ENCODE measurements at places on chromosomes 11 and 22.

GRCh38 chr11:29017941-29018340 is 909.8 kb downstream of the METTL15 start:
- DNase-seq = no peak

DNA sequence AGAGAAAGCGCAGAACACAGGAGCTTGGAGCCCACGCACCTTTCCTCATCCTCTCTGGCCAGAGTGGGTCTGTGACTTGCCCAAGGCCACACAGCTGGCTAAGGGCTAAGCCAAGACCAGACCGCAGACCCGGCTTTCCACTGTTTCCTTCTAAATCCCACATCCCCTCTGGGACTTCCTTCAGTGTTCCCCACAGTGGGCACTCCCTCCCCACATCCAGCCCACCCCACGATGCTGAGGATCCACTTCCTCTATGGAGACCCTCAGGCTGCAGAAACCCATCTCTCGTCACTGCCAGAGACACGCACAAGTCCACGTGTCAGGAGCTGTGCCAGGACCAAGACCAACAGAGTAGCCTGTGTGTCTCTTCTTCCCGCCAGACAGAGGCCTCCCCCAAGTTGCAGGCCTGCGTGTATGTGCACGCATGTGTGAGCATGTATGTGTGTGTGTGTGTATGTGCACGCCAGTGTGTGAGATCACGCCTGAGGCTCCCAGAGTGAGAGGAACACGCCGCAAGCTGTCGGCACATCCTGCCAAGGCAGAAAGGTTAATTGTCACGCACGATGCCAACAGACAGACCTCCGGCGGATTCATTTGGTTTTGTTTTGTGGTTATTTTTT is 21.6 kb downstream of the PDGFB start:
- DNase-seq = no peak

DNA sequence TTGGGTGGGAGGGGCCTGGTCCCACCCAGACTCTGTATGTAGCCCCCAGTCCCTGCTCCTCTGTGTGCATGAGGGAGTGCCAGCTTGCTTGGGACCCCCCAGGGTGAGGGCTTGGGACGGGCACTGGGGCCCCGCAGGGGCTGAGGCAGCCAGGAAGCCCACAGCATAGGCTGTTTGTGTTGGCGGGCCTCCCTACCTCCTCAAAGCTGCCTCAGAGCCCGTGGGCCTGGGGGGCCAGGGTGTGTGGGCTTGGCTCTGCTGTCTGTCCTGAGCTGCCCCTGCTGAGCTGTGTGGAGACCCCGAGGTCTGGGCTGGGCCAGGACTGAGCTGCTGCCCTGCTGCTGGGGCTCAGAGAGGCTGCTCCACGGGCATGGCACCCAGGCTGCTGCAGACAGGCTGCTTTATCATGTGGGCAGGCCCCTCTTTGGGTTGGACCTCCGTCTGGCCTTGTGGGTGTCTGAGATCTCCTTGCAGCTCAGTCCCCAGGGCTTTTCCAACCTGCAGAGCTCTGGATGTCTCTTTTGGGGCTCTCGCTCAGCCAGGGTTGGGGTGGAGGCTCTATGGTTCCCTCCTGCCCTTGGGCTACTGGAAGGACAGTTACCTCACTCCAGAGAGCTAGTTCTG is 3.3 kb downstream of the TSPAN4 start:
- DNase-seq = no peak

GRCh38 chr11:8373519-8374432 is 110.1 kb upstream of the LMO1 start:
- no peak for DNase-seq

- DNase-seq = peak; percentile 61
Measured at GRCh38 chr11:91421641-91422040, 803.0 kb upstream of the FAT3 start.

GRCh38 chr11:20596205-20597153 is 2.9 kb upstream of the SLC6A5 start:
- DNase-seq = no peak

- no peak for DNase-seq
Measured at GRCh38 chr11:17762309-17762974, 27.9 kb downstream of the KCNC1 start.

GRCh38 chr22:27274770-27275449 is 526.6 kb downstream of the MN1 start:
- no peak for DNase-seq

GRCh38 chr11:67291481-67292381 is 2.6 kb downstream of the ANKRD13D start:
- DNase-seq = no peak

DNA sequence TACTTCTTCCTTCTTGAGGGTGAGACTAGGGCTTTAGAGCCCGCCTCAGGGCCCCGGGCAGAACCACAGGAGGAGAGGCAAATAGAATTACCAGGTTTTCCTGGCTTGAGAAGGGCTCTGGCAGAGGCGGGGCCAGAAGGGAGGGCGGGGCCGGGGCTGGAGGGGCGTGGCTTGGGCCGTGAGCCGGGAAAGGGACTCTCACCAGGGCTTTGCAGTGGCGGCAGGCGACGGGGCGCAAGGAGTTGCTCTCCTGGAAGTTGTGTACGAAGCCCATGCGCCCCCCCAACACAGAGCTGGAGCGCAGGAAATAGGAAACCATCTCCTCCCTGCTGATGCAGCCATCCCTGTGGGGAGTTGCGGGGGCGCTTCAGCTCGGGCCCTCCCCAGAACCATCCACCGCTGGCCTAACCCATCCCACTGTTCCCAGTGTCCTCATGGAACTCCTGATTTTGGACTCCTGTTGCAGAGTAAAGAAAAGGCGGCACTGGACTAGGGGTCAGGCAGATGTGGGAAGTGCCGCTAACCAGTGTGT is 6.9 kb upstream of the NRXN2 start:
- DNase-seq = no peak

GRCh38 chr11:59368238-59369022 is 9.7 kb downstream of the OR5AN1 start:
- no peak for DNase-seq

DNA sequence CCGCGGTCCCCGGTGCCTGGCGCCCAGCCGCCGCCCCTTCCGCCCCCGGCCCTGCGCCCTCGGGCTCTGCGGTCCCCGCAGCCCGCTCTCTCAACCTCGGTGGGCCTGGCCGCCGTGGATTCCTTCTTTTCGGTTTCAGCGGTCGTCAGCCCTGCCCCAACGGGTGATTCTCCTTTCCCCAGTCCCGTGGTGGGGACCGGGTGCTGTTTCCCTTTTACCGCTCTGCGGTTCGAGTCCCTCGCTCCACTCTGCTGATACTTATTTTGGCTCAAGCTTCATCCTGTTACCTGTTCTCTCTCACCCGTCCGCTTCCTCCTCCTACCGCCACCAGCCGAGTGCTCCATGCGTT is 494 bp downstream of the ZDHHC5 start:
- DNase-seq = no peak

DNA sequence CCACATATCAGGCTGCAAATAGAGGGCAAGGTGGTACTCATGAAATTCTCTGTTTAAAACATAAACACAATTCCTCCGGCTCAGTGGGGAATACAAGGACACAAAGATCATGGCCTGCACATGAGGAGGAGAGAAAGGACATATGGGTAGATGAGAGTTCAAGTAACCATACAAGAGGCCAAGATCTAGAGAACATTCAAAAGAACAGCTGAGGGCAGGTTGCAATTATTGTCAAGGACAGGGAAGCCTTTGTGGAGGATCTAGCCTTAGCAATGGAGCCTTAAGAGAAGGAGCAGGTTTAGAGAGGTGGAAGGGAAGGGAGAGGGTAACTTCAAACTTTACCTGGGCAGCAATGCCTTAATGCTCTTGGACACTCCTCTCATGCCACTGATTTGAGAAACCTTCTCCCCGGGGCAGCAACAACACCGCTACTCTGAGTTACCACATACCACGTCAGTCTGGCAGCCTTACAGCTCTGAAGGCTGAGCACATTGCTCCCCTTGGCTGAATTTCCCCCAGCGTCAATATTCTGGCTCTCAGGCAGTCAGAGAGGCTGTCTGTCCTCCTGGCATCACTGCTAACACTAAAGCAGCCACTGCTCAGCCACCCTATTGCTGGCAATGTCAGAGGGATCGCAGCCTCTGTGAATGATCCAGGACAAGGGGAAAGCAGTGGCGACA is 55.5 kb downstream of the CLPB start:
- DNase-seq = no peak

- DNase-seq = no peak
Measured at GRCh38 chr11:67654225-67654624, 3.7 kb upstream of the ACY3 start.

- peak; percentile 28 for DNase-seq
Measured at GRCh38 chr22:26660961-26661578, 3.7 kb downstream of the MIAT start.

GRCh38 chr11:76265771-76266241 is 59.5 kb upstream of the WNT11 start:
- no peak for DNase-seq

- peak; percentile 83 for DNase-seq
Measured at GRCh38 chr11:61947486-61948210, 2.5 kb upstream of the BEST1 start.

DNA sequence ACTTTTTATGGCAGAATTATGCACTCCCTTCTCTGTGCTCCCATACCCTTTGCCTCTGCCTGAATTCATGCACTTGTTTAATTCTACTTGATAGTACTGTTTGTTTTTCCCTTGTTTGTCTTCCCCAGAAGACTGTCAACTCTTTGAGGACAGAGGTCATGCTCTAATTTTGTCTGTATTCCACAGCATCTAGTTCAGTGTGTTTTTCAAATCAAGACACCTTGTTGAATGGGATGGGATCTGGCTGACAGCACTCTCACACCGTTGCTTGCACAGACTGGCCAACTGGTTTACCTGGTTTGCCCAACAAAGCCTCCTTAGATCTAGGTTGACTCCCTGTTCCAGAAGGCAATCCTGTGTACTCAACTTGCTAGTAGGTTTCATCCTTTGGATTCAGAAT is 121.2 kb upstream of the TIMP3 start:
- no peak for DNase-seq
